ENCODE measurements at places on chromosomes 12 and 14.

DNA sequence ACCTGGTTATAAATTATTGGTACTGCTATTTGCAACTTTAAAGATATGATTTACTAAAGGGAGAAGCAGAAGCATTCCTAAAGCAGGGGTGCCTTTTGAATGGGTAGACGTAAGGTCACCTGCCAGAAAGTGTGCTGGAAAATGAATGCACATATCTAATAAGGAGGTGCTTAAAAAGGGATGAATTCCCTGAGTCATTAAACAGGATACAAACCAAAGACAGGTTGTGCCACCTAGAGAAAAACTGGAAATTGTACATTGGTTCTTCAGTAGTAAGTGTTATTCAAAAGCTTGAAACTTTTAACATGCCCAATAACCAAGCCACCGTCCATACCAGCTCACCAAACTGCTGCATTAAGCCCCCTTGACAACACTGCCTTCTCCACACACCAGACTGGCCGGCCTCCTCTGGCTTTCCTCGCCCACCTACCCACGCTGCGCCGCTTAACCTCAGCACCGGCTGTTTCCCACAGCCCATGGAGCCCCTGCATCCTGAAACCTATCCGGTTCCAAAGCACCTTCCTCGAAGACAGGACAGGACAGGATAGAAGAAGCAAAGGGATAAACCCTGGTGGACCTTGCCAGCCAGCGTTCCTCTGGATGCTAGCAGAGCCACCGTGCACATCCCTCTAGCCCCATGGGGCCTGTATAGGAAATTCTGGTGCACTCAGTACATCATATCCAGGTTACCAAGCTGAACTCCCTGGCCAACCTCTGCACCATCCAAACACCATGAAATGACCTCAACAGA, 201.5 kb upstream of the CAND1 start:
- no peak for DNase-seq

- DNase-seq: no peak
These were observed 158.5 kb upstream of the HMGA2 start for GRCh38 chr12:65665817-65666216.

- no peak for DNase-seq
These were observed 42.9 kb upstream of the BICD1 start for GRCh38 chr12:32063796-32064195.

DNA sequence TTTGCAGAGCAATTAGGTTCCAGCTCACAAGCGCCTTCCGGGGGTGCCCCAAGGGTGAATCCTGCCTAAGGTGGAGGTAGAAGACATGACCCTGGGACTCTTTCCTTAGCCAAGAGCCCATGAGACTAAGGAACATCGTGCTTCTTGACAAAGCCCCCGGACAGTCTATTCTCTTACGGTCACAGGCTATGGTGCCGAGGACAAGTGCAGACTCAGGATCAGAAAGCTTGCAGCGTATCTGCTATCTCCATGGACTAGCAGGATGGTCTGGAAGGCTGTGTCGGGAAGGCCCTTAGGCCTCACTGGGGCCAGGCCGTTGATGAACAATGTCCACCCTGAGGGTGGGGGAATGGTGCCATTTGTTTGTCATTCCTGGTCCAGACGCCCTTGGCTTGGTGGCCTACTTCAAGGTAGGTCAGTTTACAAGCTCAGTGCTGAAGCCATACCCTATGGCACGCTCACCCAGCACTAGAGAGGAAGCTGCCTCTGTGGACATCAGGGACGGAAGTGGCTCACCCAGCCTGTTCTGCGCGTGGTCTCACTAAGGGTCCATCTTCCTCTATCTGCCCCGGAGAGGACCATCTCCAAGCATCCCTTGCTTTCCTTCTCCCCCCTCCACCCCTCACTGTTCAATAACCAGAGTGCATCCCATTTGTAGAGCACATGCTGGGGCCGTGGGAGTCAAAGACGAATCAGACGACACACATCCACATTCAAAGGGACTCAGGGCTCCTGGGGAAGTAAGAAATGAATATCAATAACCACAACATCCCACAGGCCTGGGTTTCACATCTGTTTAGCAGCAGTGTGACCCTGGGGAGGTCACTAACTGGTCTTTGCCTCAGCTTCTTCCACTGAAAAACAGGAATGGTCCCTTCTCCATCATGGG, 45.0 kb upstream of the IQSEC3 start:
- no peak for DNase-seq

- no peak for DNase-seq
These were observed 59.5 kb upstream of the IGF1 start for GRCh38 chr12:102539651-102540553.

- no peak for DNase-seq
These were observed 32.2 kb upstream of the PTPRQ start for GRCh38 chr12:80411787-80412186.

- DNase-seq: no peak
These were observed 30.8 kb downstream of the NCOR2 start for GRCh38 chr12:124536641-124537040.

DNA sequence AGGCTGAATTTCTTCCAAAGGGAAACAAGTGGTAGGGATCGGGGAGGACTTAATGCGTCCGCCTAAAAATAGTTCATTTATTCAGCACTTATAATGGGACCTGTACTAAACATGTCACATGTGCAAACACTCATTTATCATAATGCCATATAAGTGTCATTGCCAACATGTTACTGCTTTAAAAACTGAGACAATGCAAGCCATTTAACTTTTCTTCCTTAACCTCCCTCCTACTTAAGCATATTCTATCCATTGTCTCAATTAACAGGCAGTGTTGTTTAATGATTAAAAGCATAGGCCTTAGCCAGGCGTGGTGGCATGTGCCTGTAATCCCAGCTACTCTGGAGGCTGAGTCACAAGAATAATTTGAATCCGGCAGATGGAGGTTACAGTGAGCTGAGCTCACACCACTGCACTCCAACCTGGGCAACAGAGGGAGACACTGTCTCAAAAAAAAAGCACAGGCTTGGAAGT, 13.5 kb upstream of the SCFD1 start:
- no peak for DNase-seq

DNA sequence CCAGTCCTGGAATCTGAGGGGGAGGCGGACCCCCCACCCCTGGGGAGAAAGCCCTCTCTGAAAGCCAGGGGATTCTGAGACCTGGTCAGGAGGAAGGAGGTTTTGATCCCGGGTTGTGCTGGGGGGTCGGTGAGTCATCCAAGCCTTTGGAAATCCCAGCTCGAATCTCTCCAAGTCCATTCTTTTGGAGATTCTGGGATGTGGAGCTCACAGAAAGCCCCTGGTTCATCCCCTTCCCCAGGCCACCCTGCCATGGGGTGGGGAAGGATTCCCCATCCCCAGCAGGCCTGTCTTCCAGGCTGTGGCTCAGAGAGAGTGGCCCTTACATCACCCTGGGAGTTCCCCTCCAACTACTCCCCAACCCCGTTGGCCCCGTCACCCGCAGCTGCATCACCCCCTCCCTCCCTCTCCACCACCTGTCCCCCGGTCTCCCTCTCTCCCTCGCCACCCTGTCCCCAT, 14.3 kb downstream of the EXOC3L4 start:
- DNase-seq: no peak

DNA sequence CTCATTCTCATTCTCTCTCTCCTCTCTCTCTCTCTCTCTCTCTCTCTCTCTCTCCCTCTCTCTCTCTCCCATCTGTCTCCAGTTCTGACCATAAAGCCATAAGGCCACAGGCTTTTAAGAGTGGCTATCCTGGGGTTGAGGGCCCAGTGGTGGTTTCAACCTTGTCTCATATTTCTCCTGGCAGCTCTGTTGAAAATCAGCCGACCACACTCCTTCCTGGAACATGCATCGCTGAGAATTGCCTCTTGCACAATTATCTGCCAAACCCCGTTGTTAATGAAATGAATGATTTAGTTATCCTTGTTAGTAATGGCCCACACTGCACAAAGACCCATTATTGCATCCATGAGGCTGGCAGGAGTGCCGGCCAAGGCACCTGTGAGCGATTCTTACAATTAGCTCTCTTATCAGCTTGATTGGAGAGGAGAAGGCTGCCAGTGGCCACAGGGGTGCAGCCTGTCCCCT, 30.4 kb upstream of the KCNA5 start:
- DNase-seq: no peak

Measured in stimulated activated CD8-positive, alpha-beta memory T cell treated with anti-CD3 and anti-CD28 coated beads, Interleukin-4, amount 100 ng/mL, for 1 hour (primary cell).